ENCODE measurements at places on chromosomes 2 and 18.

GRCh38 chr2:127740665-127741288, 39.5 kb downstream of the SFT2D3 start:
- DNase-seq, result no peak

GRCh38 chr2:240618776-240619175, 6.5 kb upstream of the GPR35 start:
- DNase-seq, result no peak

GRCh38 chr2:46367286-46367685, 70.1 kb downstream of the EPAS1 start:
- no peak for DNase-seq

GRCh38 chr2:120658770-120659158, 76.9 kb upstream of the GLI2 start:
- DNase-seq, result no peak

DNA sequence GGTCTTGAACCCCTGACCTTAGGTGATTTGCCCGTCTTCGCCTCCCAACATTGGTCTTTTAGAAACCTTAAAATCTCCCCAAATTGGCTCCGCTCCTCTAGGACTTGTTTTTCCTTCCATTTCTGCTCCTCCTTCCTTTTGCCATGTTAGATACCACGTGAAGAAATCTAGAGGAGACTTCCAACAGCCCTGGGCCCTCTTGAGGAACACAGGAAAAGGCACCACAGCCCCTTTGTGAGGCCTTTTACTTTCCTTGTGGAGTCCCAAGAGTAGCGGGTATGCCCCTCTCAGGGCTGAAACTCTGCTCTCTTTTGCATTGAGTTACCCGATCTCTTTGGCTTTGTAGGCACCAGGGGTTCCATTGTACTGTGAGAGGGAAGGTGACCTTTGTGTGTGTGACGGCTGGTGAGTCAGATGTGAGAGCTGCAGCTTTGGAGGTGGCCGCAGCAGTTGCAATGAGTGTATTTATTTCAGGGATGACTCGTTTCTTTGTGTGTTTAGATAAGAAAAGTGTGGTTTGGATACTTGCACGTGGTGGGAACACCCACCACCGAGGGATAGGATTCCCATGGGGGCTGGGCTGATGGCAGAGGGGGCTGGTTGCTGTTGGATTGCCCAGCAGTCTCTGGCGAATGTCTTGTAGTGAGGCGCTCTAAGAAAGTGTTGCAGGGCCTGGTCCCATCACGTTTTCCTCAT, 218.4 kb upstream of the HS6ST1 start:
- DNase-seq, result no peak

GRCh38 chr2:205564346-205565141, 117.8 kb upstream of the NRP2 start:
- DNase-seq, result no peak

DNA sequence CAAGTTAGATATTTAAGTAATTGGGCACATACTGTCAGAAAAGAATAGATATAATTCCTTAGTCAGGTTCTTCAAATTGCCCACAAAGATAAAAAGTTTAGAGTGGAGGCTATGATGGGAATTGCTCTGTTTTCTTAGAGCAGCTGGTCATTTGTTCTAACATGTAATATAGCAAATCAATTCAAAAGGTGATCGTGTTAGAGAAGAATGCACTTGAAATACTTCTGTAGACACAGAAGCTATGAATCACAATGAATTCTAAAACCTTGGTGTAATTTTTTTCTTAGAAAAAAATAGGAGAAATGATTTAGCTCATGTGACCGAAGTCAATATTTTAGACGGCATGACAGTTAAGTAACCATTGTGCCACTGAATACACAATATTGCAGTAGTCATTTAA, 918.1 kb upstream of the LRATD1 start:
- DNase-seq, result no peak

Data from NCI-H1048 (cell line).